ENCODE measurements at places on chromosomes 13 and 19.

GRCh38 chr13:73696713-73697112, 437.5 kb downstream of the KLF12 start:
- DNase-seq, result no peak

DNA sequence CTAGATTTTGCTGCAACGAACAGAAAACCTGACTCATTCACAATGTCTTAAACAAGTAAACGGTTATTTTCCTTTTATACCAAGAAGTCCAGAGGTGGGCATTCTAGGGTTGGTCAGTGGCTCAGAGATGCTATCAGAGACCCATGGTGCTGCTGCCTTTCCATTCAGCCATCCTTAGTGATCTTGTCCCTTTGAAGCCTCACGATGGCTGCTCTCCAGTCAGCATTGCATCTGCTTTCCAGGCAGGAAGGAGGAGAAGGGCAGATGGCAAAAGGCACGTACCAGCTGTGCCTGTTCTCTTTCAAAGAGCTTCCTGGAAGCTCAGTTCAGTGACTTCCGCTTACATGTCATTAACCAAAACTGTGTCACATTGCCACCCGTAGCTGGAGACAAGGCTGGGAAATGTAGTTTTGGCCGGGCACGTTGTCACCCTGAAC, 30.1 kb downstream of the WDFY2 start:
- no peak for DNase-seq

- DNase-seq, result no peak
These were observed 4.0 kb downstream of the ADGRE2 start for GRCh38 chr19:14774373-14774772.

DNA sequence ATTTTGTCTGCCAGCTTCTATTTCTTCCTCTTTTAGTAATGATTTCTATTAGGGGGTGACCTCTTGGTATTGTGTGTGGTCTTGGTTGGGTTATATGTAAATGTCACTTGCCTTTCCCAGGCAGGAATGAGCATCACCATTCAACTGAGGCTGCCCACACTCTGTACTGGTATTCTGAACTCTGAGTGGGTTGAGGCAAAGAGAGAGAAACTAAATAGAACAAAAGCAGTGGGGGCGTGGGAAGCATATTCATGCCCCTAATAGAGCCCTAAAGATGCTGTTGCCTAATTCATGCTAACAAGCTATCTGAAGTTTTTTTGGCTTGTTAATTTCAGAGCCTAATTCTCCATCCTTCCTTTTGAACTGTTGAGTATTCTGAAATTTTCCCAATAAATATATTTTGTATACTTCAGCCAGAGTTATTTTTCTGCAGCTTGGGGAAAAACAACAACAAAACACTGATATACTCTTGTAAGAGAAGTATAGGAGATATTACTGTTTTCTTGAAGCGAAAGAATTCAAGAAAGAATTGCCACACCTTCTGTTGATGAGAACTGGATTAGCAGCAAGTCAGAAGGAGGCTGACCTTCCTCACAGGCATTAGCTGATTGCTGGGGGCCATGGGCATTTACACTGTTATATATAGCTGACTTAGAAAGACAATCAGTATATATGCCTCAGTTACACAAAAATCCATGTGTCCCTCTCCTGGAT, 315.8 kb upstream of the KLF12 start:
- DNase-seq, result no peak

GRCh38 chr13:98792321-98792720, 39.8 kb upstream of the SLC15A1 start:
- no peak for DNase-seq
